ENCODE measurements at places on chromosomes 5 and 9. TPM values are rescaled to one million over a fixed set of nuclear protein-coding genes. Genes with fewer than 3 reads are reported as not detected.

The HRCT1 gene
- total RNA-seq: 1.6 TPM

DNA sequence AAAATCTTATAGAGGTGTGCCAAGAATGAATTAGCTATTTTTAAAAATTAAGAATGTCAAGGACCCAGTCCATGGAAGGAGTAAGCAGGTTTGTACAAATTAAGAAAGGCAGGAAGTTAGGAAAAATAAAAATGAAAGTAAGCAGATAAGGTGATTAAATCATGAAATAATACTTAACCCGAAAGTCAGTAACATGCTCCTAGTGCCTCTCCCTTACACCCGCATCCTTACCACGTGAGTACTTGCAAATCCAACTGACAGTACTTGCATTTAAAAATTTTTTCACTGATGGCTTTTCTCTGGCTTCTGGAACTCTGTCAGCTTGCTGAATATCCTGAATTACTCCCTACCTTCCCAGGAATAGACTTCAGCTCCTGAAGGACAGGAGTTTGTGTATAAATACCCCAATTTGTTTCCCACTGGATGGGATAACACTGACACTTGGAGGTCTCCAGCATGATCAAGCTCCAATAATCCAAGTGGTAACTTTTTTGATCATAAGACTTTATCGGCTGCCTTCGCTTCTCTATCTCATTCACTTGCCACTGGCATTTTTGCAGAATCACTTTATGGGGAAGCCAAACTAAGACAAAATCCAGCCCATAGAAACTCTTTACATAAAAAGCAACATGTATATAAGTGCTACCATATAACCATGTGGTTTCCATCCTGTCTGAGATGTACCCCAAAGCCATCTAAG is 41.6 kb upstream of the RICTOR start:
- H3K27me3 ChIP-seq: no peaks in the 10 kb centered on the region
- no peaks in the 10 kb centered on the region for H3K36me3 ChIP-seq
- no peak overlapping the region for H3K4me3 ChIP-seq
- no peaks in the 10 kb centered on the region for H3K4me1 ChIP-seq

GRCh38 chr5:56075361-56075760 is 80.6 kb upstream of the IL6ST start:
- H3K4me3 ChIP-seq: no peak overlapping the region
- H3K27ac ChIP-seq: peak overlapping the region; percentile 73
- H3K27me3 ChIP-seq: no peaks in the 10 kb centered on the region
- DNase-seq: peak; percentile 14
- H3K4me1 ChIP-seq: no peaks in the 10 kb centered on the region
- H3K36me3 ChIP-seq: no peaks in the 10 kb centered on the region

DNA sequence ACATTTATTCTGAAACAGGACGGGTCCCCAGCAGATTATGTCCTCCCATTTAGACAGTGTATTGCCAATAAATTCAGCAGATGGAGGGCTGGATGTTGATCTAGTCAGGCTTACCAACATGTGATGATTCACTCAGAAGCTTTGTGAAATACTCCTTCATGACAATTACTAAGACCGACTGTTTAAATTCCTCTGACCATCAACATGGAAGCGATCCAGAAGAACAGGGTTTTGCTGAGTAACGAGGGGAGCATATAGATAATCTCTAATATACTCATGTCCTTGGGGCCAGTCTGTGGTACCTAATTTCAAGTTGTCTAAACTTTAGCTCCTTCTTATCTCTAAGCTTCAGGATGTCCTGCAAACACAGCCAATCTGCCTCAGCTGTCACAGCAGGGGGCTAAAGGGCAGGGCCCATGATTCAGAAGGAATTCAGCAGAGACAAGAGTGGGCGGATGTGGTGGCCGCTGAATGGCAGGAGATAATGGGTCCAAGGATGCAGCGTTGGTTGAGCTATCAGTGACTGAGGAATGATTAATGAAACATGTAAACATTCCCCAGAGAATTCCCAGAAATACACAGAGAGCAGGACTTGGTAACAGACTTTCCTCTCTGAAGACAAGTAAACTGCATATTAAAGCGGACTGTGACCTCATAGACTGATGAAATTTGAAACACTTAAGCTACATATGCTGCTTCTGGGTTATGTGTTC is 109.4 kb downstream of the ANKRD55 start:
- no peaks in the 10 kb centered on the region for H3K4me1 ChIP-seq
- H3K4me3 ChIP-seq: no peak overlapping the region
- peaks cover 4% of the 10 kb centered on the region for H3K36me3 ChIP-seq
- H3K27me3 ChIP-seq: no peaks in the 10 kb centered on the region

- H3K4me1 ChIP-seq: no peaks in the 10 kb centered on the region
- DNase-seq: no peak
- no peaks in the 10 kb centered on the region for H3K36me3 ChIP-seq
- no peaks in the 10 kb centered on the region for H3K27me3 ChIP-seq
- no peak overlapping the region for H3K4me3 ChIP-seq
Measured at GRCh38 chr5:40166802-40167201, 512.9 kb upstream of the PTGER4 start.

DNA sequence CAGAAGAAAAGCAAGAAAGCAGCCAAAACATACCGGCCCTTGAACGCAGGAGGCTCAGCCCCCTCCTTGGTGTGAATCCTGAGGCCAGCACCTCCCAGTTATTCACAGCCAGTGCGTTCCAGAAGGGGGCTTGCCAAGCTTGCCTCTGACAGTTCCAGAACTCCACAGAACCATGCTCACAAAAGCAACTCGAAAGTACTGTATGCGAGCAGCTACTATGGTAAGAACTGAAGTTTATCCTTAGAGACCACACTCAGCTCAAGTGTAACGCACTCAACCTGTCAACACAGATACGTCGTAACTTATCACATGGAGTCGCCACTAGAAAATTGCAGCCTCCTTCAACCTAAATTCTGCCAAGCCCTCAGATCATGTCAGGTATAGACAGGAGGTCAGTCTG is 1.4 kb downstream of the UBAC1 start:
- H3K36me3 ChIP-seq: peaks cover 14% of the 10 kb centered on the region
- peaks cover 19% of the 10 kb centered on the region for H3K4me1 ChIP-seq
- DNase-seq: no peak
- peak overlapping the region; percentile 72 for H3K4me3 ChIP-seq

DNA sequence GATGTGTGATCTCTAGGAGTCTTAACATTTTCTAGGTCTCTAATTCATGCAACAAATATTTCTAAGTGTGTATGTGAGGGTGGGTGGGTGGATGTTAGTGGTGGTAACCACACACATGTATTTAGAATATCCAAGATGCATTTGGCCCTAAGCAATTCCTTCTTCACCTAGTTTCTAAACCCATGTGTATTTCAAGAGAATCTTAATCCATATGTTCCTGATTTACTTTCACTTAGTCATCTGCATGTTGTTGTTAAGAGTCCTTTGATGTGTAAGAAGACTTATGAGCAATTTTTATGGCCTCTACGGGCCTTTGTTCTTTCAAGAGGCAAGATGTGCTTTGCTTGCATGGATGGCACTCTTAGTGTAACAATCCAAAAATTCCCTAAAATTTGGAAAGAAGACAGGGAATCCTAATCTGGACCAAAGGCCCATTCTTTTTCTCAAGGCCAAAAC is 282.6 kb downstream of the SPATA31D1 start:
- no peaks in the 10 kb centered on the region for H3K4me1 ChIP-seq
- H3K36me3 ChIP-seq: no peaks in the 10 kb centered on the region
- no peak overlapping the region for H3K4me3 ChIP-seq
- no peaks in the 10 kb centered on the region for H3K27me3 ChIP-seq

All from spinal cord (tissue), 10 donors.